ENCODE measurements at places on chromosomes 4 and X. TPM values are rescaled to one million over a fixed set of nuclear protein-coding genes. Genes with fewer than 3 reads are reported as not detected.

DNA sequence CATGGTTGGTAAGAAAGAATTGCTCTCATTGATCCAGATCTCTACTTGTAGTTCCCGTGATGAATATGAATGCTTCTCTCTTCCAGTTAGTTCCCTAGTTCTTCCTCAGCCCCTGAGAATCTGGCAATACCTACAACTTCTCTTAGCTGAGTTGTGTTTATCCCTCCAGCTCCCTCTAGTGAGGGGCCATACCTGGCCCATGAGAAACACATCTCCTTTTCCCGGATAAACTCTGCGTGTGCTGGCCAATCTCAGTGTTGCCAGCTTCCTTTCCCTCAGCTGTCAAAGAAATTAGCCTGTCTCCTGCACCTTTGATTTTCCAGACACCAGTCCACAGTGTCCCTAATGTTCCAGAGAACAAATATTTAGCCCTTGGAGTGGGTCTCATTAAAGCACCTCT lies 5.7 kb downstream of the CBLL2 start:
- no peaks in the 10 kb centered on the region for H3K4me1 ChIP-seq
- H3K27me3 ChIP-seq: no peaks in the 10 kb centered on the region
- no peak overlapping the region for H3K27ac ChIP-seq
- H3K4me3 ChIP-seq: no peak overlapping the region
- no peaks in the 10 kb centered on the region for H3K36me3 ChIP-seq

DNA sequence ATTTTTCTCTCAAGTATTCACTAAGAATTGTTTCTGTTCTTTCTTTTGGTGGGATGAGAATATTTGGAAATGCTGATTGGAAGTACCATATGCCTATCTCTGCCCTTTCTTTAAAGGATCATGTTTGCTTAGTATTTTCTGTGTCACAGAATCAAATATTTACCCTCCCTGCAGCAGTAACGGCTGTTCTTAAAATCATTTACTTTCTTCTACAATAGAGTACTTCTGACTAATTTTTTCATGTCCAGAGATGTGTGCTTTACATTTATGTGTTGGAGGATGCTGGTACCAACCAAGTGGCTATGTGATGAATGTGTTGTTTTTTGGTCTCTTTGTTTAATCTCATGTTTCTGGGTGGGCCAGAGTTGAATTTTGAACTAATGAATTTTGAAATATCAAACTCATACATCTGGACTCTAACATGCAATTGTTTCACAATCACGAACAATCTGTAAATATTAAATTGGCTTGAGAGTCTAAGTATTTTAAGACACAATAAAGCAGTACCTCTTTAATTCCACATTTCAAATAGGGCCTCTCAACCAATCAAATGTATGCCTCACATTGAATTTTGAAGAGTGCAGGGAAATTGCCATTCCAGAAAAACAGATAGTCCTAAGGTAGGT lies 59.4 kb upstream of the ARSJ start:
- no peaks in the 10 kb centered on the region for H3K4me1 ChIP-seq
- no peak overlapping the region for H3K27ac ChIP-seq
- peak; percentile 13 for DNase-seq
- H3K27me3 ChIP-seq: no peaks in the 10 kb centered on the region

DNA sequence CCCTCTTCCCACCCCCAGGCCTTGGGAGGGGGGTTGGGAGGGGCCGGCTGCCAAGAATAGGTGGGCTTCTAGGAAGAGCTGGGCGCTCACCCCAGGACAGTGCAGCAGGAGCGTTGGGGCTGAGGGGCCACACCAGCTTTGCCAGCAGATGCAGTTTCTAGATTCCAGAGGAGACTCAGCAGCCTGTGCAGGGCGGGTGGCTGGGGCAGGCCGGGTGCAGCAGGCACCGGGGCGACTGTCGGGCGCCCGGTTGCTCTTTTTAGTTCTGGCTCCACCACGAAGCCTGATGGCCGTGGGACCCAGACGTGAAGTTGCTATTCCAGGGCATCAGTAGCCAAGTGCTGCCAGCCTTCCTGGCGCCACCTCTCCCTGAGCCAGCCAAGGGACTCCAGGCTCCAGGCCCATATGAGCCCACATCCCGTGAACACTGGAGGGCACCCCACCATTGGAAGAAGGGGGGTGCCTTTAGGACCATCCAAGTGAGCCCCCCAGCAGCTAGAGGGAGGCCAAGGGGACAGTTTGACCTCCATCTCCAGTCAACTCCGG lies 5.8 kb downstream of the SSR4 start:
- H3K36me3 ChIP-seq: peaks cover 33% of the 10 kb centered on the region
- H3K27me3 ChIP-seq: no peaks in the 10 kb centered on the region
- H3K4me3 ChIP-seq: no peak overlapping the region
- no peak for DNase-seq

- H3K27me3 ChIP-seq: no peaks in the 10 kb centered on the region
- H3K4me1 ChIP-seq: peaks cover 50% of the 10 kb centered on the region
- no peaks in the 10 kb centered on the region for H3K36me3 ChIP-seq
- no peak overlapping the region for H3K4me3 ChIP-seq
- no peak for DNase-seq
These were observed 46.1 kb downstream of the IGFBP7 start for GRCh38 chr4:57064120-57064519.

- no peaks in the 10 kb centered on the region for H3K27me3 ChIP-seq
- H3K4me3 ChIP-seq: no peak overlapping the region
- DNase-seq: no peak
- H3K36me3 ChIP-seq: no peaks in the 10 kb centered on the region
- no peak overlapping the region for H3K27ac ChIP-seq
- no peaks in the 10 kb centered on the region for H3K4me1 ChIP-seq
These were observed 60.9 kb downstream of the SPATA18 start for GRCh38 chr4:52111995-52112394.

- H3K36me3 ChIP-seq: no peaks in the 10 kb centered on the region
- no peak overlapping the region for H3K4me3 ChIP-seq
These were observed 26.8 kb upstream of the FGF5 start for GRCh38 chr4:80239480-80240150.

- H3K27me3 ChIP-seq: no peaks in the 10 kb centered on the region
- H3K27ac ChIP-seq: peak overlapping the region; percentile 35
- peak overlapping the region; percentile 28 for H3K4me3 ChIP-seq
- peak; percentile 77 for DNase-seq
- H3K4me1 ChIP-seq: no peaks in the 10 kb centered on the region
These were observed 54.6 kb upstream of the RAPGEF2 start for GRCh38 chr4:159048166-159048886.

GRCh38 chrX:71997320-71997719 lies 86.7 kb downstream of the NHSL2 start:
- no peaks in the 10 kb centered on the region for H3K36me3 ChIP-seq
- peaks cover 9% of the 10 kb centered on the region for H3K27me3 ChIP-seq
- no peak for DNase-seq
- H3K4me3 ChIP-seq: no peak overlapping the region
- H3K4me1 ChIP-seq: no peaks in the 10 kb centered on the region

GRCh38 chrX:71298119-71298518 lies 3.4 kb upstream of the ITGB1BP2 start:
- H3K4me3 ChIP-seq: no peak overlapping the region
- H3K4me1 ChIP-seq: no peaks in the 10 kb centered on the region
- no peak overlapping the region for H3K27ac ChIP-seq
- H3K36me3 ChIP-seq: peaks cover 35% of the 10 kb centered on the region

DNA sequence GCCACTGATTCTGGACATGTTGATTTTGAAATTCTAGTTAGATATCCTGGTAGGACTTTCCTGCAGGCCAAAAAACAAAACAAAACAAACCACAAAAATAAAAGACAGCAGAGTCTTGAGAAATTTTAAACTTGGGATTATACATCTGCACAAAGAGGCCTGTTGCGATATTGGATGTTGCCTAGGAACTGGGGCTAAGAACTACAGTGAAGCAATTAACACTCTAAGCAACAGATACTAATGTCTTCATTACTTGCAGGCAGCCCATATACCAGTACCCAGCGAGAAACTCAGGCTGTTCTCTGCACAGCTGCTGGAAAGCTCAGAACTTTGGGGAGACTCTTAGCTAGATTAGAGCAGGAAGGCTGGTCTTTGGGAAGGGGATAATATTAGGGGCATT lies 69.1 kb upstream of the SCOC start:
- H3K27ac ChIP-seq: no peak overlapping the region
- H3K36me3 ChIP-seq: no peaks in the 10 kb centered on the region
- no peak overlapping the region for H3K4me3 ChIP-seq
- H3K27me3 ChIP-seq: no peaks in the 10 kb centered on the region
- no peak for DNase-seq

DNA sequence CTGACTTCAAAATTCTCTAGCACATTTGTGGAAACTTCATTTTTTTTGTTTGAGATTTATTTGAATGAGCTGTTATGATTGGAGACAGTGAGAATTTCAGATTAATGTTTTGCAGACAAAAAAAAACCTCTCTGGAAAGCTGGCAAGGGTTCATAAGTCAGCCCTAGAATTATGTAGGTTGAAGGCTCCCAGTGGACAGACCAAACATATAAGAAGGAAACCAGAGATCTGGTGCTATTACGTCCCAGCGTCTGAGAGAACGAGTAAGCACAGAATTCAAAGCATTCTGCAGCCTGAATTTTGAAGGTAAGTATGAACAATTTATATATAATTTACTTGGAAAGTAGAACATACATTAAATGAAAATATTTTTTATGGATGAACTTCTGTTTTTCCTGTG lies at the start of gene AGTR2:
Gene AGTR2 (plus strand): TSS at position 234 of the 400 bp plus-strand sequence. CDS start 1,537 bp downstream, outside the sequence.
- no peak for DNase-seq
- H3K4me1 ChIP-seq: no peaks in the 10 kb centered on the region
- no peaks in the 10 kb centered on the region for H3K27me3 ChIP-seq
- H3K36me3 ChIP-seq: no peaks in the 10 kb centered on the region
- H3K27ac ChIP-seq: no peak within 1 kb of the TSS
- H3K4me3 ChIP-seq: no peak within 1 kb of the TSS

DNA sequence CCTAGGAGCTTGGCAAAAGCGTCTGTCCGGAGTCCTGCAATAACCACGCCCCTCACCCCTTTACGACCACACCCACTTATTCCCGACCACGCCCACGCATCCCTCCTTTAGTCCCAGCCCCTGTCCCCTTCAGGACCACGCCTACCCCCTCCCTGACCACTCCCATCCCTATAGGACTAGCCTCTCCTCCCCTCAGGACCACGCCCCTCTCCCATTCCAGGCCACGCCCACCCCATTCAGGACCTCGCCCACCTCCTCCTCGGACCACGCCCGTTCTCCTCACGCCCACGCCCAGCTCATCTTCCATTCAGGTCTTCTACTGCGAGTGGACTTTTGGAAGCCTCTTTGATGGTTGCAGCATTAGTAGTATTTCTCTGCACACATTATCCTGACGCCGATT lies 131.2 kb upstream of the STX18 start:
- DNase-seq: peak; percentile 41
- no peaks in the 10 kb centered on the region for H3K36me3 ChIP-seq
- H3K27ac ChIP-seq: no peak overlapping the region
- H3K4me1 ChIP-seq: no peaks in the 10 kb centered on the region
- no peak overlapping the region for H3K4me3 ChIP-seq

DNA sequence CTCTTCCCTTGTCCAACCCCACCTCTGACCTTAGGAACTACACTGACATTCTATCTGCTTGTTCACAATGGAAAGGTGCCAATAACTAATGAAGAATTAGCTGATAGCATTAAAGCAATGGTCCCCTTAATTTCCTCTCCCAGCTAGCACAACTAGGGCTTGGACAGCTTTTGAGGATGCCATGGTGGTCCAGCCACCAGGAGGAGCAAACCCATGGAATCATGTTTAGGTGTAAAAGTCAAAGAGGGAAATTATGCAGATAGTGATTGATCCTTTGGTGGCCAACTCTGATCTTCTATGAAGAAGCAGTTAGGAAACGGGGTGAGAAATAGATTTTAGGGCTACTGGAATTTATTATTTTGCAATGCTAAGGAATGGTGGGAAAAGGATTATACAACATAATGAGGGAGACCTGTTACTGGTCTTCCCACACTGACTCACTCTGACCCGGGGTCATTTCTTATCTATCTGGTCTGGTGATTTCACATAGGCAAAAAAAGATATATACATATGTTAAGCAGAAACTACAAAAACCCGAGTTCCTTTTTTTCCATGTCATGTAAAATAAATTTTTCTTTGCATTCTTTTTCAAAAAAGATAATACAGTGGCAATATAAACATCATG lies 45.8 kb upstream of the FBXW7 start:
- H3K4me1 ChIP-seq: peaks cover 20% of the 10 kb centered on the region
- H3K27me3 ChIP-seq: no peaks in the 10 kb centered on the region
- no peak overlapping the region for H3K4me3 ChIP-seq
- H3K36me3 ChIP-seq: no peaks in the 10 kb centered on the region
- H3K27ac ChIP-seq: no peak overlapping the region

GRCh38 chr4:38364383-38364963 lies 299.5 kb upstream of the KLF3 start:
- peaks cover 10% of the 10 kb centered on the region for H3K4me1 ChIP-seq
- no peak overlapping the region for H3K4me3 ChIP-seq
- H3K27ac ChIP-seq: no peak overlapping the region
- no peak for DNase-seq

GRCh38 chr4:60930866-60931265 lies 269.3 kb upstream of the ADGRL3 start:
- no peaks in the 10 kb centered on the region for H3K36me3 ChIP-seq
- no peaks in the 10 kb centered on the region for H3K4me1 ChIP-seq
- H3K27me3 ChIP-seq: no peaks in the 10 kb centered on the region
- H3K4me3 ChIP-seq: no peak overlapping the region

- H3K4me3 ChIP-seq: no peak overlapping the region
- H3K4me1 ChIP-seq: no peaks in the 10 kb centered on the region
- no peaks in the 10 kb centered on the region for H3K27me3 ChIP-seq
These were observed 21.7 kb downstream of the TMEM184C start for GRCh38 chr4:147638942-147639341.

- H3K27ac ChIP-seq: no peak overlapping the region
- no peaks in the 10 kb centered on the region for H3K36me3 ChIP-seq
These were observed 80.7 kb downstream of the UBE2NL start for GRCh38 chrX:143964549-143964948.

GRCh38 chr4:139734201-139734874 lies 68.7 kb downstream of the MGST2 start:
- H3K27me3 ChIP-seq: no peaks in the 10 kb centered on the region
- H3K4me3 ChIP-seq: peak overlapping the region; percentile 52
- DNase-seq: peak; percentile 67
- H3K4me1 ChIP-seq: peaks cover 18% of the 10 kb centered on the region
- peak overlapping the region; percentile 93 for H3K27ac ChIP-seq

DNA sequence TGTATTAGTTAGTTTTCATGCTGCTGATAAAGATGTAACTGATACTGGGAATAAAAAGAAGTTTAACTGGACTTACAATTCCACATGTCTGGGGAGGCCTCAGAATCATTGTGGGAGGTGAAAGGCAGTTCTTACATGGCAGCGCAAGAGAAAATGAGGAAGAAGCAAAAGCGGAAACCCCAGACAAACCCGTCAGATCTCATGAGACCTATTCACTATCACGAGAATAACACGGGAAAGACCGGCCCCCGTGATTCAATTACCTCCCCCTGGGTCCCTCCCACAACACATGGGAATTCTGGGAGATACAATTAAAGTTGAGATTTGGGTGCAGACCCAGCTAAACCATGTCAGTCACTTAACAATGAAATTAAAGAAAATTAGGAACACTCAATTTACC lies 499.1 kb downstream of the FSTL5 start:
- H3K36me3 ChIP-seq: no peaks in the 10 kb centered on the region
- H3K4me3 ChIP-seq: no peak overlapping the region
- no peak for DNase-seq
- no peak overlapping the region for H3K27ac ChIP-seq

GRCh38 chrX:2705046-2705832 lies 14.1 kb downstream of the CD99 start:
- no peaks in the 10 kb centered on the region for H3K36me3 ChIP-seq
- peak; percentile 35 for DNase-seq
- no peak overlapping the region for H3K4me3 ChIP-seq
- H3K27ac ChIP-seq: peak overlapping the region; percentile 33

Gene POF1B
- 34.2 TPM for total RNA-seq

Gene COX7B2
- not detected for total RNA-seq

Gene CLNK
- not detected for total RNA-seq

Gene FAT4
- 7.6 TPM for total RNA-seq

Gene ARSH
- total RNA-seq: not detected

Gene RS1
- total RNA-seq: not detected

Gene RAB33A
- total RNA-seq: not detected

Gene PRDX4
- total RNA-seq: 138 TPM

Data from stomach (tissue), 19 donors.